ENCODE measurements at places on chromosomes 12 and 14.
A peak's percentile ranks its signal among the peaks of the same experiment; 100 is the strongest.

DNA sequence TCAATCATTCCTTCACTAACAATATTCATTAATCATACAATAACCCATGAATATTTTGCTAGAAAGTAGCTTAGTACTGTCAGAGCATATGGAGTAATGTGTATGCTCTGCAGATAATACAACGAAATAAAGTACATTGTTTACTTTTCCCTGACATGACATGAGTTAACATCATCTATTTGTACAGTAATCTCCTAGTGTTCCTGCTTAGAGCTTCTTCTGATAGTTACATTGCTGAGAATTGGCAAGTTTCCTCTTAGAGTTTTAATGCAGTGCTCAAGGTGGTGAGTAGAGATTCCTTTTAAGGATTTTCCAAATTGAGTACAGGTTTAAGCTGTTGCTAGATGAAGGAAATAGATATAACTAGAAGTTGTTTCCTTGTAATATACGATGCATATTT, 164.5 kb upstream of the NPAS3 start:
- DNase-seq = no peak

- peak; percentile 90 for DNase-seq
Observed at GRCh38 chr12:62260733-62261683, 804 bp downstream of the USP15 start.

DNA sequence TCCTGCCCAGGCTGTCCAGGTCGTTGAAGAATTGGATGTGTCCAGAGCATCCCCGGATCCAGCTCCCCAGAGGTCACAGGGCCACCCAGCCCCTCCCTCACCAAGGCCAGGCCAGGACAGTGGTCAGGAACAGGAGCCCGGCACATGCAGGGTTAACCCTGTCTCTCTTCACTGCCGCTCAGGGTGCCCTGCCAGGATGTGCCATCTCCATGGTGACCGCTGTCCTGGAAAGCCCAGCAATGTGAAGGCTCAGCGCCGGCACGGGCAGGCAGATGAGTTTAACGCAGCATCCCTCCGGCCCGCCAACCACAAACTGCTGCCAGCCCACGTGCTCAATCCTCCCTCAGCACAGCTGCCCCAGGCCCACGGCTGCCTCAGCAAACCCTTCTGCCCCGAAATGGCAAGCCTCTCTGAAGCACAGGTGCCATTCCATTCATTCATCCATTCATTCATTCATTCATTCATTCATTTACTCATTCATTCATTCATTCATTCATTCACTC, 4.4 kb downstream of the TMEM179 start:
- no peak for DNase-seq

- no peak for DNase-seq
Observed at GRCh38 chr14:65370801-65371248, 41.7 kb upstream of the FUT8 start.

- DNase-seq = no peak
Observed at GRCh38 chr14:85187521-85187920, 342.4 kb upstream of the FLRT2 start.
